Foreskin keratinocyte (primary cell): ENCODE measurements at places on chromosomes 3 and 15. TPM values are rescaled to one million over a fixed set of nuclear protein-coding genes. Genes with fewer than 3 reads are reported as not detected.

DNA sequence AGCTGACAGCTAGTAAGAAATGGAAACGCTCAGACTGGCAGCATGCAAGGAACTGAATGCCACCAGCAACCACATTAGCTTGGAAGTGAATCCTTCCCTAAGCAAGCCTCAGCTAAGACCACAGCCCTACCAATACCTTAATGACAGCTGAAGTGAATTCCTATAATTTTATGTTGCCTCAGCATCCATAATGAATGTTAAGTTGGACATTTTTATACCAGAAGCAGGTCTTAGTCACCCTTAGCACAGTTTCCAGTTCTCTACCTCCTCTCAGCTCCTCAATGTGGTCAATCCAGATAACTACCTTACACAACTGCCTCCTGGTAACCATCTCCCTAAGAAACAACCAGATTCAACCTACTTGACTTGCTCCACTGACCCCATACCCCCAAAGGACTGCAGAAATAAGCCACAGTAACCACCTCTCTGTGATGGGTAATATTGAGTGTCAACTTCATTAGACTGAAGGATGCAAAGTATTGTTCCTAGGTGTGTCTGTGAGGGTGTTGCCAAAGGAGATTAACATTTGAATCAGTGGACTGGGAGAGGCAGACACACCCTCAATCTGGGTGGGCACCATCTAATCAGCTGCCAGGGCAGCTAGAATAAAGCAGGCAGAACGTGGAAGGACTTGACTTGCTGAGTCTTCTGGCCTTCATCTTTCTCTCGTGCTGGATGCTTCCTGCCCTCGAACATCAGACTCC is 33.5 kb downstream of the NEDD4 start:
- no peak for DNase-seq

DNA sequence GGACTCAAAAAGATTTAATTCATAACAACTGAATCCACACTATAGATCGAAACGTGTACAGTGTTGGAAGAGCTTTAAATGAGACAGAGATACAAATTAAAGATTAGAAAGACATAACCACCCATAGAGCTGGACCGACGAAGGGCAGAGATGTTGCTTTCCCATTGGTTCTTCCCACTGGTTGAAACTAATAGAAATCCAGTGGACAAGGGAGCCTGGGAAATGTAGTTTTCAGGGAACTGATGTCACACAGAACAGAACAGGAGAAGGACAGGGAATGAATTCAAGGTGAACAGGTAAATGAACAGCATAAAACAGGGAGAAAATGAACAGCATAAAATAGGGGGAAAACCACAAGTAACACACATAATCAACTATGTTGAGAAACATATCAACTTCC is 328.7 kb downstream of the ZNF621 start:
- no peak for DNase-seq

GRCh38 chr3:56771376-56771775 is 30.4 kb downstream of the ARHGEF3 start:
- DNase-seq, result no peak

Gene ADGRG7
- polyA plus RNA-seq, result not detected in 2 replicates

GRCh38 chr3:36944012-36944640 is 728 bp downstream of the TRANK1 start:
- DNase-seq, result peak; percentile 57

DNA sequence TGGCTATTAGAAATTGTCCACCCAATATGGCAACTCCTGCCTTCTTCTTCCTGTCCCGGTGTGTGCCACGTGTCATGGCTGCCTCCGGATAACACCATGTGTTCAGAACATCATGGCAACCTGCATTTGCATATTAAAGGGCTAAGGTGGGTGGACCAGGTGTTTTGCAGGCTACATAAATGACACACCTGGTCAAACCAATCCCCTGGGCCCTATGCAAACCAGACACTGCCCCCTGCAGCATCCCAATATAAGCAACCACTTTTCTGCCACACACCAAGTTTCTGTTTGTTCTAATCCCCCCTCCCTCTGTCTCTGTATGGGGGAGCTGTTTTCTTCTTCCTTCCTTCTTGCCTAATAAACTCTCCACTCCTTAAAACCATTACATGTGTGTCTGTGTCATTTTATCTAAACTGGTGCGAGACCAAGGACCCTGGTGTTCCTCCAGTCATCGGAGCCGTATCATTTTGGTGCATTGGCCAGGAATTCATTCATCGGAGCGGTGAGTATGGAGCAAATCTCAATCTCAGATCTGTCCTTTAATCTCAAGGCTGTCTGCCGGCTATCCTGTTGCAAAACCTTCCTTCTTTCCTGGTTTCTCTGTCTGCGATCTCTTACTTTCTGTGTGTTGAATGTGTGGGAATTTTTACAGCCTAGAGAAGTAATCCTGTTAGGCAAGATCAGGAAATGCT is 44.5 kb downstream of the NCEH1 start:
- no peak for DNase-seq

- DNase-seq, result no peak
Observed at GRCh38 chr15:37907136-37907535, 27.3 kb upstream of the TMCO5A start.

- DNase-seq, result no peak
Observed at GRCh38 chr3:23826382-23827064, 20.8 kb downstream of the UBE2E1 start.

DNA sequence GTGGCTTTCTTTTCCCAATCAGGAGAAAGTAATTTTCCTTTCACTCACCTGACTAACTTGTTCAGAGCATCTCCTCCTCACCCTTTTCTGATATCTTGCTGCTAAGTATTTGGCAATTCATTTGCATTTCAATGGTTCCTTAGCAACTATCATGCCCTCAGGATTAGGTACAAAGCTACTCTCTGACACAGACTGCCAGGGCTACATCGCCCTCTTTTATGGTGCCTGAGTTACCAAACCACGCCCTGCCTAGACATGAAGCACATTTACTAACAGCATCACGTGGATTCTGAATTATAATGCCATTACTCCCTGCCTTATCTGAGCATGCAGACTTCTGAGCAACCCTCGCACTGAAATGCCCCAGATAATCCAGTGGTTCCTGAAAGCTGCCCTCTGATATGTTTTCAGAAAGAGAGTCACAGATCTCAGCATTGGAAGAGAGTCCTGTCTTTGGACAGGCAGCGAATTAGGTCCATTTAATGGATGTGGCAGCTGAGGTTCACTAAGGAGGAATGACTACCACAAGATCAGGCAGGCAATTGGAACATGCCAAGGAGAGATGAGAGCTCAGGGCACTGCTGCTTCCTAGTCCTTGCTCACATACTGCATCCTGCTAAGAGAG is 14.5 kb downstream of the EPHB1 start:
- DNase-seq, result peak; percentile 31

DNA sequence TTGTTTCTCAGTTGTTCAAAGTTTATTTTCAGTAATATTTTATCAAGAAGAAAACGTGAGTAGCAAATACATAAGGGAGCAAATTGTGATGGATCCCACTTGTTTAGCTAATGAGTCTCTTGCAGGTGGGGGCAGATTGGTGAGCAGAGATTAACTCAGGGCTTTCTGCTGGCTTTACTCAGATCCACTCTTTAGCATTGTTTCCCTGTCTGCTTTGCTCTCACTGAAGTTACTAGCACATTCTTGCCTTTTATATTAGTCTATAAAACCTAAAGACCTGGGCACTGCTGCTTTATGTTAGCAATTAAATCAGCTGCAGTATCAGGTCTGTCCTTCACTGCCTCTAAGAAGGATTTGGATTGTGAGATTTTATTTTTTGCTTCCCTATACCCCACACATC is 71.5 kb downstream of the STAC start:
- no peak for DNase-seq

Gene MNS1
- 1.5 and 1.8 TPM in 2 replicates for polyA plus RNA-seq

Gene CMTM7
- polyA plus RNA-seq, result 51.2 and 67.7 TPM in 2 replicates

DNA sequence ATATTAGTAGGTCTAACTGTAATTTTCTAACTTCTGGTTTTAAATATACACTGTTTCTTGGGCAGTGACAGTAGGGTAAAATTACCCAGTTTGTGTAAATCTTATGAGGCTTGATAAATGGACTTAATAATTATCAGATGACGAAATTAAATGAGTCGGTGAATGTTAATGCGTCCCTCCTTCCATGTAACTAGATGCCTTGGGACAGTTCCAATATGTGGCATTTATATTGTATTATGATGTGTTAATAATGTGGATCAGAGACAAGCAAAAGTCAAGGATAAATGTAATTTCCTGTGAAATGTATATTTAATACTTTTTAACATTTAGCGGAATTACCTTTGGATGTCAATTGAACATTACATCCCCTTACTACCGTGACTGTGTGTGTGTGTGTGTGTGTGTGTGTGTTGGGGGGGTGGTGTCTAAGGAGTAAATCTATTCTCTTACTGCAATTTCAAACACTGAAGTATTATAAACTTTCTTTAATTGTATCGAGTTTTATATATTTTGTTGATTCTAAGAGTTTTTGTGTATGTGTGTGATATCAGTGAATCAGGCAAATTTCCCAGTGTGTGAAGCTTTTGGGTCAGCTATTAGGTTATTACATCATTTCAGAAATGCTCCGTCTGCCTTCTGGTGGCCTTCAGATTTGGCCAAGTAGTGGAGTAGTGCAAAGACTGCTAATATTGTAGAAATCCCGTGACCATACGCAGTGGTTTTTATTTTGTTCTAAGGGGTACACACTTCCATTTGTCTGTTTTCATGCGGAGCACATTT is 50.1 kb downstream of the CNTN4 start:
- DNase-seq, result no peak

Gene KCNMB2
- not detected in 2 replicates for polyA plus RNA-seq

Gene ZSCAN2
- 3.4 and 4.6 TPM in 2 replicates for polyA plus RNA-seq

- no peak for DNase-seq
Observed at GRCh38 chr3:38130631-38131065, 6.3 kb downstream of the ACAA1 start.

- peak; percentile 38 for DNase-seq
Observed at GRCh38 chr15:63986751-63987341, 59.4 kb downstream of the DAPK2 start.

Gene ST3GAL6
- 0.99 and 1.3 TPM in 2 replicates for polyA plus RNA-seq

GRCh38 chr15:33026614-33027013 is 167.9 kb downstream of the FMN1 start:
- DNase-seq, result no peak

GRCh38 chr15:35252351-35252865 is 167.3 kb upstream of the NANOGP8 start:
- no peak for DNase-seq

DNA sequence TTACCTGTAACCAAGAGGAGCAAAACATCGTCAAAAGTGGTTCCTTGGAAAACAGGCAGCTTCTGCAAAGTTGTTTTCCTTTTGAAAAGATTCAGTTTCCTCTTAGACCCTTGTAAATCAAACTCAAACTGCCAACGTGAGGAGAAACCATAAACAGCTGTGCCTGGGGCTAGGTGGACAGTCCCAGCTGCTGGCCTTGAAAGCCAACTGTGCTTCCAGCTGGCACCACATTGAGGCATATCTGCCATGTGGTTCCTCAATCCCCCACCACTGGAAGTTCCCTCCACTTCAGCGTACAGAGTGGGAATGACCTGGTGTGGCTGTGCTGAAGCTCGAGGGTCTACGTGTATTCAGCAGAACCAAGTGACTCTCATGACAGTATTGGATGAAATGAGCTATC is 40.9 kb downstream of the HRH1 start:
- no peak for DNase-seq

DNA sequence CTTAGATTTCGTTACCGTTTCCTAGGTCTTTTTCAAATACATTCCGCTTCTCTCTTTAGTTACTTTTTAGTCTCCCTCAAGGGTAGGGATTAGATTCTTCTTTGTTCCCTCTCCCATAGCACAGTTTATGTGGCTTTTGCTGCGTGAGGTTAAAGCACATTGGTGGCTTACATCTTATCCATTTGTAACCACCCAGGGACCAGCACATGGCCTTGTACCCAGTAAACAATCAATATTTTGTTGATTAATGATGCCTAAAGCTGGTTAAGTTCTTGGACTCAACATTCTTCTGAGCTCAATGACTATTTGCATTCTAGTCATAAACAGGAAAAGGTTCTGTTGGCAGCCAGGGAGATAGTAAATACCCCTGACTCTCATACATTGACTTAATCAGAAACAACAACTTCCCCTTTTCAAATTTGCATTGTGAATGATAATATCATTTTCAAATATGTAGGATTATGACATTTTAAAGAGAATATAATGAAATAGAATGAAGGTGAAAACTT is 60.2 kb downstream of the CACNA1D start:
- no peak for DNase-seq

DNA sequence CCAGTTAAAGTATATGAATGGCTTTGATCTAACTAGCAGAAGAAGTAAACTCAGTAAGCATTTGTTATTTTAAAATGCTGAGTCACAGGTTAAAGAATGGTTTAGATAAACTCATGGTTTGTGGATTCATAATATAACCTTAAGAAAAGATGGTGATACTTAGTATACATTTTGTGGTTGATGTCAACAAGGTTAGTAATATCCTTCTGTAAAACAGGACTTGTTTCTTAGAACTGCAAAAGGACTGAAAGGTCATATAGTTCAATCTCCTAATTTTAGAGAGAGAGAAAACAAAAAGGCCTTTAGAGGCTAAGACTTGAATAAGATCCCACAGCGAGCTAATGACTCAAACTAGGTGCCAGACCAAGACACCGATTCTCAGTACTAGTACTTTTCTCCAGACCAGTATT is 50.0 kb downstream of the STRIT1 start:
- no peak for DNase-seq

Gene SHF
- 0.42 and 0.72 TPM in 2 replicates for polyA plus RNA-seq

DNA sequence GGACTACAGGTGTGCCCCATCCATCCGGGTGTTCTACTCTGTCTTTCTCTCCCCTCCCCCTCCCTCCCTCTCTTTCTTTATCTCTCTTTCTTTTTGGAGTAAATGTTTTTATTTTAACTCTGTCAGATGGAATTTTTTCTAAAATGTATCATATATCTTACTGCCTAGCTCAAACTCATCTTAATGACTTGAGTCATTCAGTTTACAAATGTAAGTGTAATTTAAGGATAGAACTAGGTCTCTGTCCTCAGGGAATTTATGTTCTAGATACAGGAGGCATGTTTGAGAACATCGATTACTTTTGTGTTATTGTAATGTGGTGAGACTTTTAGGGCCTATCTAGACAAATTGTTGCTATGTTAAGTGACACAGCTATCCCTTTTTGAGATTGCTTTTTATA is 3.5 kb downstream of the TBC1D23 start:
- DNase-seq, result no peak

Gene KIF7
- 3.8 and 4.3 TPM in 2 replicates for polyA plus RNA-seq

GRCh38 chr3:6680119-6680806 is 180.7 kb upstream of the GRM7 start:
- DNase-seq, result no peak

Gene UBAP1L
- polyA plus RNA-seq, result 0.23 and 0.27 TPM in 2 replicates

DNA sequence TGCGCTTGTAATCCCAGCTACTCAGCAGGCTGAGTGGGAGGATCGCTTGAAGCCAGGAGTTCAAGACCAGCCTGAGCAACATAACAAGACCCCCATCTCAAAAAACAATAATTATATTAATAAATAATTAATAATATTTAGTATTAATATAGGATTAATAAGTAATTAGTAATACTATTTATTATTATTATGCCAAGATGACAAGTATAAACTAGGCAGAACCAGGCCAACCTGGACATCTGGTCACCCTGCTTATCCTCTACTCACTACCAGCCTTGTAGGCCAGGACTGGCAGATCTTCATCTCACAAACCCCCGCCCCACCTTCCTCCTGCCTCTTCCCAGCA is 429 bp downstream of the CPN2 start:
- DNase-seq, result no peak

Gene CIDEC
- 0.07 and 0.08 TPM in 2 replicates for polyA plus RNA-seq

GRCh38 chr3:112963683-112964082 is 11.2 kb downstream of the CD200R1 start:
- DNase-seq, result no peak
